ENCODE measurements at places on chromosomes 4 and X. TPM values are rescaled to one million over a fixed set of nuclear protein-coding genes. Genes with fewer than 3 reads are reported as not detected.
A peak's percentile ranks its signal among the peaks of the same experiment; 100 is the strongest.

GRCh38 chr4:105305019-105305836 lies 158.6 kb downstream of the TET2 start:
- no peak for DNase-seq

GRCh38 chr4:107736924-107737448 lies 17.0 kb upstream of the PAPSS1 start:
- DNase-seq, result no peak

- DNase-seq, result no peak
Measured at GRCh38 chr4:165814256-165815020, 58.6 kb upstream of the TLL1 start.

- DNase-seq, result no peak
Measured at GRCh38 chr4:95596676-95597075, 47.9 kb upstream of the UNC5C start.

GRCh38 chr4:52939739-52940138 lies 77.6 kb downstream of the RASL11B start:
- DNase-seq, result no peak

DNA sequence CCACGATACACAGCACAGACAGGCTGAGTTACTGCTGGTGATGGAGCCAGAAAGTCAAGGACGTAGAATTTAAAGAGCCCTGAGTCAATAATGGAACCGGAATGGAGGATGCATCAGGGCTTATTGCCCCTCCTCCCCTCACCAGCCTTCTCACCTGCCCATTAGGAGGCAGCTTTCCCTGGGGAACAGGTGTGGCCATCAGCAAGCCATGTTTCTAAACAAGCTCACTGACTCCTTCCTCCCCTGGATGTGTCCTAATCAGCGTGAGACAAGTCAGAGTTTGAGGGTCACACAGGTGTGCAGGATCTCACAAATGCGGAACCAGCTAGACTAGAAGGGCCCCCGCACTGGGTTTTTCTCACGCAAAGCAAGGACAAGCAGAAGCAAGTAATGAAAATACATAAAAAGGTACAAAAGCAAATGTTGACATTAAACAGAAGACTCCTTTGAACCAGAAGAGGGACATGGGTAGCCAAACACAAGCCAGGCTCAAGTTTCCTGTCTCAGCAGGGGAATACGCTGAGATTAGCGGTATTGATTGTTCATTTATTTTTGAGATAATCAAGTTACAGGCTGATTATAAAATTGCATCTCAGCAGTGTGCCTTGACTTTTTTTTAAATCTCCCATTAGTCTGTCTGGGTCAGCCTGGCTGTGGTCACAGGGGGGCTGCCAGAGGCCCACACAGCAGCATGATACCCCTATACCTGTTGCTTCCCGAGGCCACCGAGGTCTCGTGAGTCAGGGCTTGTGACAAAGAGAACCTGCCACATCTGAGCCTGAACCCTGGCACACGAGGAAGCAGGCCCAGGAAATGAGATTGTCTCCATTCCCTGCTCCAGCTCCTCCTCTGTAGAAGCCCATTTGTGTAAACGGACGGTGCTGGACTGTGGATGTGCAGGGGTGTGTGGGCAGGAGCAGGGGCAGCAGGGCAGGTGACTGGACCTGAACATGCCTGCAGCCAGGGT lies 37.4 kb downstream of the CCKAR start:
- DNase-seq, result peak; percentile 54

AREG gene
- 0.64 TPM for total RNA-seq

TIMP1 gene
- 405 TPM for total RNA-seq

BANK1 gene
- total RNA-seq, result 1.0 TPM

IL15 gene
- total RNA-seq, result 3.8 TPM
